ENCODE measurements at places on chromosomes 12 and 14. TPM values are rescaled to one million over a fixed set of nuclear protein-coding genes. Genes with fewer than 3 reads are reported as not detected.

The E2F7 gene
- 5.3 TPM for total RNA-seq

The KCNC2 gene
- not detected for total RNA-seq

The FAM90A1 gene
- total RNA-seq, result 0.13 TPM

The LRIG3 gene
- total RNA-seq, result not detected

The TBX3 gene
- total RNA-seq, result not detected

The CLEC9A gene
- total RNA-seq, result not detected

The PLEKHA5 gene
- total RNA-seq, result 3.2 TPM

The LTB4R2 gene
- 12.0 TPM for total RNA-seq

The TMPRSS12 gene
- not detected for total RNA-seq

The OR4E2 gene
- total RNA-seq, result not detected

The EFS gene
- not detected for total RNA-seq

The LHX5 gene
- not detected for total RNA-seq

The OR6C65 gene
- not detected for total RNA-seq

The MUCL1 gene
- not detected for total RNA-seq

The KCTD10 gene
- total RNA-seq, result 38.2 TPM

The TAS2R9 gene
- not detected for total RNA-seq

The PTPN6 gene
- 485 TPM for total RNA-seq

The LIN7A gene
- not detected for total RNA-seq

The EML5 gene
- total RNA-seq, result 3.8 TPM

The CFAP54 gene
- total RNA-seq, result 0.45 TPM

The ITGA7 gene
- total RNA-seq, result 4.3 TPM

The CIDEB gene
- total RNA-seq, result 13.6 TPM

The VSIG10 gene
- 5.3 TPM for total RNA-seq

The ACOT4 gene
- 1.8 TPM for total RNA-seq

The SAMD4A gene
- 4.5 TPM for total RNA-seq

The TDP1 gene
- 103 TPM for total RNA-seq

The SCFD1 gene
- 67.2 TPM for total RNA-seq

The KRT85 gene
- not detected for total RNA-seq

The MLXIP gene
- total RNA-seq, result 28.7 TPM

The KRT77 gene
- total RNA-seq, result not detected

The RAD51AP1 gene
- total RNA-seq, result 47.8 TPM

The DPPA3 gene
- total RNA-seq, result not detected

The KNTC1 gene
- total RNA-seq, result 129 TPM

The TMEM179 gene
- not detected for total RNA-seq

The KRT86 gene
- not detected for total RNA-seq

The GUCY2C gene
- not detected for total RNA-seq

The NRIP2 gene
- not detected for total RNA-seq

The BCL7A gene
- total RNA-seq, result 7.3 TPM

The PLCZ1 gene
- not detected for total RNA-seq

The HHIPL1 gene
- 0.07 TPM for total RNA-seq

The SYT1 gene
- not detected for total RNA-seq

The DEPDC4 gene
- 3.7 TPM for total RNA-seq

The ERG28 gene
- 14.9 TPM for total RNA-seq

The SMOC1 gene
- not detected for total RNA-seq

The SIX1 gene
- not detected for total RNA-seq

The GZMH gene
- total RNA-seq, result 61.3 TPM

The KRT73 gene
- 0.20 TPM for total RNA-seq

The C3AR1 gene
- 1.1 TPM for total RNA-seq

The CCDC197 gene
- not detected for total RNA-seq

The PTPRB gene
- total RNA-seq, result not detected
